ENCODE measurements at places on chromosomes 2 and 18. TPM values are rescaled to one million over a fixed set of nuclear protein-coding genes. Genes with fewer than 3 reads are reported as not detected.

- no peak for DNase-seq
Measured at GRCh38 chr2:28620291-28620793, 124.5 kb downstream of the PLB1 start.

DNA sequence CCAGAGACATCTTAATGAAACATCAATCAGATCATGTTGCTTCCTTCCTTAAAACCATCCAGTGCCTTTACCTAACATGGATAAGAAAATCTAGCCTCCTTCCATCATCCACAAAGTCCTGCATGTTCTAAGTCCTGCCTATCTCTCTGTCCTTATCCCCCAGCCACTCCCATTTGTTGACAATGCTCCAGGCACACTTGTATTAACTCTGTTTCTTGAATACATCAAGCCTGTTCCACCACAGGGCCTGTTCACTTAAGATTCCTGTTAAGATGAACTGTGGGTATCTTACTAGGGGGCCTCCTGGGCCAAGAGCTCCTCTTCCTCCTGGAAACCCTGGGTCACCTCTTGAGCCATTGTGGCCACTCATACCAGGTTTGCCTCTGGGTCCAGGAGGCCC is 45.7 kb downstream of the COL4A4 start:
- no peak for DNase-seq

- DNase-seq, result no peak
Measured at GRCh38 chr18:47865183-47865582, 65.3 kb downstream of the SMAD2 start.

GRCh38 chr2:222796413-222797103 is 64.3 kb upstream of the ACSL3 start:
- DNase-seq, result no peak

DNA sequence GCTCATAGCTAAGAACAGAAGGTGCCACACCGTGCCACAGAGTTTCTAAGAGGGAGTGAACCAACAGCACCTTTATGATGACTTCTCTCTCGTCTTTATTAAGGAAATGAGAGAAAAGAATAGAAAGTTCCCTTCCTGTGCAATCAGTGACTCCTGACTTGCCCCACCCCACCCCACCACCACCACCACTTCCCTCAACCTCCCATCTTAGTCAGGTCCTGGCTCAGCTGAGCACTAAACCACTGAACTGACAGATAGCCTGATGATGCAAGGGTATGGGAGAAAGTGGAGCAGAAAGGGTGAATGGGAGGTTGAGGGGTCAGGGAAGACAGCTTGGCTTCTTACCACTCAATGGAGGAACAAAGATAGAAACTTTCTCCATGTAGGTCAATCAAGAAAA is 75.2 kb upstream of the RMDN2 start:
- no peak for DNase-seq

DNA sequence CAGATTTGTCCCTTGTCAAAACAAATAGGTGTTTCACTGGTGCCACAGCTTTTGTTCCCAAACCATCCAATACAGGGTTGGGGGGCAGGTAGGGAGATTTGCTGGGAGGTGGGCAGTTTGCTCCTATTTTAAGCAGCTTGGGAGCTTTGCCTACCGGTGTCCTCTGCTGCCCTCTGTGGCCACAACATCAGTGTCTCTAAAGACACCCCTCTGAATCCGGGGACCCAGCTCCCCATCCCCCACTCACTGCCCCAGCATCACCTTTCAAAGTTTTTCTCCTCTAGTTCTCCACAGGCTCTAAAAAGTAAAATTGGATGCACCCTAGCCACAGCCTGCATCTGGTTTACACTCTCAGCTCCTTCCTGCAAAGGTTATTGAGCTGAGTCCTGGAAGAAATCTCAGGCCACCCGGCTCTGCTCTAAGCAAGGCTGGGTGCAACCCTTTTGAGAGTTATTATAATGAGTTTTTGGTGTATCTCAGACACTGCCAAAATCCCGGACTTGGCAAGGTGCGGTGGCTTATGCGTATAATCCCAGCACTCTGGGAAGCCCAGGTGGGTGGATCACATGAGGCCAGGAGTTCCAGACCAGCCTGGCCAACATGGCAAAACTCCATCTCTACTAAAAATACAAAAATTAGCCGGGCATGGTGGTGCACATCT is 2.9 kb upstream of the EPAS1 start:
- DNase-seq, result no peak

DNA sequence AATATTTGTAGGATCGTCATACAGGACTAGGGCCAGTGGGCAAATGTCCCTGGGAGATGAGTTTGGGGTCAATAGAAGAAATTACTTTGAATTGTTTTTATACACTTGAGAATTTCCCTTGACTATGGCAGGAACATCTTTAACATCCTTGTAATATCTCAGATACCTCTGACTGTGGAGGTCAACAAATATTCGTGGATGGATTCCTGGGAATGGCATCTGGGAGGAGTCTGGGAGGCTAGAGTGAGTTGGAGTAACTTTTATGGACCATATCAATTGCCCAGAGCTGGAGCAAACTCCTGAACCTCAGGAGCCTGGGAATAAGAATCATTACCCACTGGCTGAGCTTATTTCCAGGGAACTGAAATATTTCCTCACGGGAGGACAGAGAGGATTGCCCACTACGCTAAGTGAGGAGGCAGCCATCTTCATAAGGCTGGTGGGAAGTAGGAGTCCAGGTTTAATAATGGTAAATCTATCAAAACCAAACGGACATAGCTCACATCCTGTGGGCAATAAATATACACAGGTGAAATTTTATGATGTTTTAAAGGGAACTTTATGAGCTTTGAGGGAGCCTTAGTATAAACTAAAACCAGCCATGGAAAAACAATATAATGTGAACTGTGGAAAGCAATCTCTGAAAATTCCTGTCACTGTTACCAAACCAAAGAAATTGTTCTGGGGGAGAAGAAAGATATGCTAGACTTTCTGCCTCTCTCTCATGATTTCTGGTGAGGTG is 44.4 kb upstream of the LCLAT1 start:
- DNase-seq, result no peak

The KCNG2 gene
- total RNA-seq, result 0.75 TPM

- DNase-seq, result no peak
Measured at GRCh38 chr2:8682719-8683667, 1.1 kb downstream of the ID2 start.

The GALR1 gene
- 0.09 TPM for total RNA-seq

The GDF7 gene
- 0.19 TPM for total RNA-seq

GRCh38 chr2:104897515-104898184 is 43.7 kb downstream of the POU3F3 start:
- DNase-seq, result no peak
